ENCODE measurements at places on chromosomes 3 and 15.

- no peak for DNase-seq
Measured at GRCh38 chr3:32506466-32506865, 3.8 kb upstream of the CMTM6 start.

DNA sequence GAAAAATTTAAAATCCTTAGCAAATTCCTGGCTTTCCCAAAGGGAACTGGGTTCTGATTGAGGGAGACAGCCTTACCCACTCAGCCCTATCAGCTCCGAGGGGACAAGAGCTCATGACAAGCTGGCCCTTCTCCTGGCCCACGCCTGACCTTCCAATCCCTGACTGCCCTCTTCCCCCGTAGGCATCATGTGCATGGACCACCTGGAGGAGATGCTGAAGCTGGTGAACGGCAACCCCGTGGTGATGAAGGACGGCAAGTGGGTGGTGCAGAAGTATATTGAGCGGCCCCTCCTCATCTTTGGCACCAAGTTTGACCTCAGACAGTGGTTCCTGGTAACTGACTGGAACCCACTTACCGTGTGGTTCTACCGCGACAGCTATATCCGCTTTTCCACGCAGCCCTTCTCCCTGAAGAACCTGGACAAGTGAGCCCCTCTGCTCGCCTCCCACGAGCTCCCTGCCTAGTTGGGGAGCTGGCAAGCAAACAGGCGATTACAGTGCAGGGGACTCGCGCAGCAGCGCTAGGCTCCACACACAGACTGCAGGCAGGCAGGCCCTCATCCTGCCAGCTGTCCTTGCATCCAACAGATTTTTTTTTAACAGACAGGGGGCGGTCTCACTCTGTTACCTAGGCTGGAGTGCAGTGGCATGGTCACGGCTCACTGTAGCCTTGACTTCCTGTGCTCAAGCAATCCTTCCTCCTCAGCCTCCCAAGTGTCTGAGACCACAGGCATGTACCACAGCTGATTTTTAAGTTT lies 16.8 kb downstream of the RPUSD3 start:
- peak; percentile 23 for DNase-seq

GRCh38 chr3:46649436-46649835 lies 37.1 kb downstream of the FAM240A start:
- DNase-seq: no peak

DNA sequence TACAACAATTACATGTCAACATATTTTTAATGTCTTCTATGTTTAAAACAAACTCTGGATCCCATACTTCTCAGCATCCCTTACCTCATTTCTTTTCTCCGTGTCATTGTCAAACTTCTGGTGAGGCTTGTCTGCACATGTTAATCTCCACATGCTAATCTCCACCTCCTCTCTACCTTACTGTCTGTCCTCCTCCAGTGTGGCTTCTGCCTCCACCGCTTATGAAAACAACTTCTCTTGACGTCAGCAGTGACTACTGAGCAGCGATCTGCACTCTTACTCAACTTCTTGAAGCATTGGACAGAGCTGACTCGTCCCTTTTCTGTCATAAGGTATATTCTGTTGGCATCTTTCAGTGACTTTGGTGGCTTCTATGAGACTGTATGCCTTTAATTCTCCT lies 338.2 kb upstream of the THRB start:
- DNase-seq: no peak

- DNase-seq: no peak
Measured at GRCh38 chr3:108495717-108496116, 14.7 kb downstream of the MYH15 start.

DNA sequence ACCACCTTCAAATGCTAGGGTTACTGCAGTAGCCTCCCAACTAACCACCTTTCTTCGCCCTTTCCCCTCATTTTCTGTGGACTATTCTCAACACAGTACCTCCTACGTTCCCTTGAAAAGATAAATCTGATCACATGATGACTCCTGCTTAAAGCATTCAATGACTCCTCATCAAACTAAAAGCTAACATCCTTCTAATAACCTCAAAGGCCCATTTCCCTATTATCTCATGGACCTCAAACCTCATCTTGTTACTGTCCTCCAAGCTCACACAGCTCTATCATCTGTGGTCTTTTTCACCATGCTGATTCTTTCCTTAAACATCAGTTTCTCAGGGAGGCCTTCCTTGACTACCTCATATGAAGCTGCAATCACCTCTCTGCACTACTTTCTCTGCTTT lies 29.6 kb downstream of the GADL1 start:
- DNase-seq: no peak

- no peak for DNase-seq
Measured at GRCh38 chr3:32968920-32969389, 17.5 kb downstream of the CCR4 start.

DNA sequence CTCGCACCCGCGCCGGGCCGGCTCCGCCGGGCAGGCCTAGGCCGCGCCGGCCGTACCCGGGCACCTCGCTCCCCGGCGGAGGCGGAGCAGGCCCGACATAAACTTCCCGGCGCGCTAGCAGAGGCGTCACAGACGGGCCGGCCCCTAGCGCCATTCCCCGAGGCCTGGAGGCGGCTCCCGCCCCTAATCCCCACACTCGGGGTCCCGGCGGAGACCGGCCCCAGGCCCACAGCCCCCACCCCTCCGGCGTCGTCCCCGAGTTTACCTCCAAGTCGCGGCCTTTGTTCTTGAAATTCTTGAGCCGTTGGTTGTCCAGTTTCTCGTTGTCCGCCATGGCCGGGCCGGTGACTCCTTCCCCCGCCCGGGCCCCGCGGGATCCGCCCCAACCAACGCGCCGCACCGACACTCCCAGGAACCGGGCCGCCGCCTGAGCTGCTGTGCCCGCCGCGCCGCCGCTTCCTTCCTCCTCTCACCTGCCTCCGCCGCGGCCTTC lies 376 bp downstream of the KPNA4 start:
- peak; percentile 69 for DNase-seq

GRCh38 chr15:56099311-56099710 lies 105.9 kb upstream of the NEDD4 start:
- DNase-seq: no peak

DNA sequence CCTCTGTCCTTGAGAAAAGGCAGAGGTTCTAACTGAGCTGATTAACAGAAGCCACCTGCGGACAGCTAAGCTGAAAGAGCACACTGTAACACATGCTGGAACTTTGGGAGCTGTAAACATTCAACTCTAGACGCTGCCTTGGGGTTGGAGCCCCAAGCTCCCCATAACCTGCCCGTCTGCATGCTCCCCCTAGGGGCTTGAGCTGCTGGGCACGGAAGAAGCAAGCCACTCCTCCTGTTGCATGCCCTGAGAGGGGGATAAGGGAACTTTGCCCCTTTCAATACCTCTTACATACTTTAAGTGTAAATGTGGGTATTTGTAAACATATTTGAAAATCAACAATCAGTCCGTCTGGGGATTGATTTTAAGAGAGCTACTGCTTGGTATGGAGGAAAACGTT lies 188.4 kb downstream of the ADAMTSL3 start:
- DNase-seq: no peak

- DNase-seq: peak; percentile 39
Measured at GRCh38 chr3:137217733-137218132, 259.9 kb downstream of the IL20RB start.

DNA sequence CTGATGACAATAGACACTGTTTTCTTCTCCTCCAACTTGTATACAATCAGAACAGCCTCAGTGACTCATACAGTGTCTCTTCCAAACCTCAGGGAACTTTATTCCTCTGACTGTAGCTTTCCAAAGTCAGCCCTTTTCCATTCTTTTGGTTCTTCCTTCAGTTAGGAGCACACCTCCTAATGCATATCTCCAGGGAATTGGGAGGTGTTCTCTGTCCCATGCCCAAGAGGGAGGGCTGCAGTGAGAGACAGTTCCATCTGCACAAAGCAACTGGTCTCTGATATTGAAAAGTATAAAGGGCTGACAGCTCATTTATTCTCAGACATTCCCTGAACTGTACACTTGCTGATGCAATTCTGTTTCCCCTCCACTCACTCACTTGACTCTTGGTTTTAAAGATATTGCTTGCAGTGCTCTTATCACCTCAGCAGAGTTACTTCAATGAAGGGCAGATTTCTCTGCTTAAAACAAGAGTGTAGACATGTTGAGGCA lies 337.8 kb upstream of the TBC1D5 start:
- DNase-seq: no peak

- DNase-seq: no peak
Measured at GRCh38 chr15:99427210-99427609, 138.6 kb upstream of the MEF2A start.

GRCh38 chr15:56835718-56836171 lies 82.7 kb upstream of the TCF12 start:
- peak; percentile 82 for DNase-seq

DNA sequence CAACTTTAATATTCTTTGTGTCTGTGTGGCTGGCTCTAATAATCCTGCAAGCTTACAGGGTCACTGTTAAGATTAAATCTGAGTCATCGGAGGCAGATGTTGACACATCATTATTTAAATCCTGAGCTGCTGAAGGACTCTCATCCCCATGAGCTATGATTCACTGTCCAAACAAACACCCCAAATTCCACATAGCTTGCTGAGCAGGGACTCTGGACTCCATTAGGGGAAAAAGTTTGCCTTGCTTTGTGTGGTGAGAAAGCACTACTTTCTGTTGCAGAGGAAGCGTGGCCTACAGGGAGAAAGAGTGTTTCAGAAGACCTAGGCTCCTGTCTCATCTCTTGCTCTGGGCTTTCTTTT lies 213.7 kb downstream of the PDCD6IP start:
- no peak for DNase-seq

GRCh38 chr3:67017211-67017610 lies 19.1 kb downstream of the KBTBD8 start:
- DNase-seq: no peak

GRCh38 chr3:127352612-127353011 lies 64.8 kb upstream of the PRR20G start:
- DNase-seq: no peak

- no peak for DNase-seq
Measured at GRCh38 chr3:175728566-175728965, 869.4 kb downstream of the NAALADL2 start.

- no peak for DNase-seq
Measured at GRCh38 chr3:56970461-56970879, 90.0 kb upstream of the SPATA12 start.

DNA sequence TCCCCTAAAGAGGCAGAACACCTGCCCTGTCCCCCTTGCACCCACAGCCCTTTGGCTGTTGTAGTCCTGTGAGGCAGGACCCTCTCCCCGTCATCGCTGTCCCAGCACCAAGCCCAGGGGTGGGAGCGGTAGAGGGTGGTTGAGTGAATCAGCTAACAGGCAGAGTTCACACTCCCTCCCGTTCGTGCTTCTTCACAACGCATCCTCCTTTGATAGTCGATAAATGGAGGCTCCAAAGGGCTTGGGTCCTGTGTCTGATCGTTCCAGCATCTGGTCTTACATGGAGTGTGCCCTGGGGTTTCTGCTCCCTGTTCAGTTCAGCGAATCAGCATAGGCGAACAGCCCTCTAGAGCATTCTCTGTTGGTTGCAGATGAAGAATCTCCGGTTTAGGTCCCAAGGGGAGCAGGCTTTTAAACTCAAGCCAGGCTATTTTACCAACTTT lies 820 bp upstream of the HMCES start:
- DNase-seq: peak; percentile 48

GRCh38 chr3:126907557-126907956 lies 75.4 kb upstream of the PLXNA1 start:
- DNase-seq: no peak

GRCh38 chr15:90184119-90184785 lies 16.9 kb upstream of the SEMA4B start:
- no peak for DNase-seq

GRCh38 chr3:113501597-113501996 lies 13.4 kb downstream of the SPICE1 start:
- DNase-seq: no peak

- DNase-seq: no peak
Measured at GRCh38 chr3:123802007-123802625, 82.0 kb downstream of the MYLK start.

DNA sequence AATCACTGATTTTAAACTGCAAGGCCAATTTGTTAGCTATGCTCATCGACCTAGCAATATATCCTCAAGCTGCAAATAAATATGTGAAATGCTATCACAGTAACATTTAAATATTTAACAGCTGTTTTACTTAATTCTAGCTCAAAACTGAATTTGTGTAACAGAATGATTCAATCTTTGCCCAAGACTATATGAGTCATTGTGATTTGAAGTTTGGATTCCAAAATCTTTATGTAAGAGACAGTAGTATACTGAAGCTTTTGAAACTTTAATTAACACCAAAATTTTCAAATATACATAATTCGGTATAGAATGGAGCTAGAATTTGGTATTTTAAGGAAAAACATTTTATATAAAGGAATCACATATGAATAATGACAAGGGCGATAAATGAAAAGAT lies 603.0 kb upstream of the ROBO2 start:
- no peak for DNase-seq

DNA sequence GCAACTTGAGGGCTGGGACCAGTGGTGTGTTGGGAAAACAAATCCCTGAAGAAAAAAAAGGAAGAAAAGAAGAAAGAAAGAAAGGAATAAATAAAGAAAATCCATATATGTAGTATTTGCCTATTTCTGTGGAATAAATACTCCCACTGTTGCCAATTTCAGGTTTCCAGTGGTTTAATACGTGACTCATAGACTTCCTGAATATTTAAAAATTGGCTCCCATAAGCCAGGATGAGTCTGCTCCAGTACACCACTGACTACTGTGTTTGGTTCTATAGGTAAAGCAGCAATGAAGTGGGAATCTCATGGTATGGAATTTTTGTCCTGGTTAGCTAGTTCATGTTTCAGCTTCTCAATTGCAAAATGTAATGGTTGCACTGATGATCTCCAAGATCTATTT lies 31.6 kb downstream of the PYDC2 start:
- DNase-seq: no peak

DNA sequence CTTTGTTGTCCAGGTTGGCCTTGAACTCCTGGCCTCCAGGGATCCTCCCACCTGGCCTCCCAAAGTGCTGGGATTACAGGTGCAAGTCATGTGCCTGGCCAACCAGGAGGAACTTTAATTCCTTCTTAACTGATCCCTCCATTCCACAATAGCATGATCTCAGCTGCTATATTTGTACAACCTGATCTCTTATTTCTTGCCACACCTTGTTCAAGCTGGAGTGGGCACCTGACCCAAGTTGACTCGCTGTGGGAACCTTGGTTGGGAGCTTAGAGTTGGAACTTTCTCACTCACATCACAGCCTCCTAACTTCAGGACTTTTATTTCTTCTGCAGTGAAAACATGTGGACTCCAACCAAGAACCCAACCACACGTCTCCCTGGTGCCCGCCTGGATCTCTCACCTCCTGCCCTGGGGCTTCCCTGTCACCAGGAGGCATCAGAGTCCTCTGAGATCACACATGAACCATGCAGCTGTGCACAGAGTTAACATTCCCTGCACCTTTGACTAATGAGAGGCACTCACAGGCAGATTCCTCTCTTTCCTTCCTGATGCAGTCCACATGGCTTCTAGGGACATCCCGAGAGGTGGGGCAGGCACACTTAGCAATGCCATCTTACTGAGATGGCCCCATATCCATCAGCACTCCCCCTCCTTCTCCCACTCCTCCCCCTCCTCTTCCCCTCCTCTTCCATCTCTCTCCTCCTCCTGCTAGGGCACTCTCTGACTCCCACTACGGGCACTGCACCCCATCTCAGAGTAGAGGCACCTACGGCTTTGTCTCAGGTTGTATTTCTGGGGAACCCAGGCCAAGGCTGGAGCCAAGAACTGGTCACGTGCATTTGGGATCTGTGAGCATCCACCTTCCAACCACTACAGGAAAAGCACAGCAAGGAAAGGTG lies 9.7 kb upstream of the CYFIP1 start:
- DNase-seq: no peak

GRCh38 chr15:78034495-78035191 lies 42.9 kb downstream of the TBC1D2B start:
- DNase-seq: no peak

- peak; percentile 52 for DNase-seq
Measured at GRCh38 chr15:62894322-62895085, 148.0 kb upstream of the TPM1 start.
